Stimulated activated CD4-positive, alpha-beta T cell treated with anti-CD3 and anti-CD28 coated beads, Interleukin-2, amount 100 ng/mL, for 24 hours (primary cell): ENCODE measurements at places on chromosomes 2 and 18.

- DNase-seq = no peak
These were observed 134.5 kb upstream of the CCDC68 start for GRCh38 chr18:55093808-55094207.

DNA sequence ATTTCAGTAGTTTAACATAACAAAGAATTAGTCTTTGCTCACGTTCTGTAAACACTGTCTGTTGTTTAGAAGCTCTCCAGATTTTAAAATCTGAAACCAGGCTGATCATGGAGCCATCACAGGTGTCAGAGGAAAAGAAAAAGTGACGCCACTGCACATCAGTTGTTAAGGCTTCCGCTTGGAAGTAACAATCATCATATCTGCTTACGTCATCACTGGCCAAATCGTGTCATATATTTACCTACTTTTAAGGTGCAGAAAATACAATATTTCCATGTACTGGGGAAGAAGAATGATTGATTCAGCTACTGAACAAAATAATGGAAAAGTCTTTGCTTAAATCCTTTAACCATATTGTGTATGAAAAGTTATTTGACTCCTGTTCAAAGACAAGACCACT, 382.6 kb upstream of the MC4R start:
- no peak for DNase-seq

DNA sequence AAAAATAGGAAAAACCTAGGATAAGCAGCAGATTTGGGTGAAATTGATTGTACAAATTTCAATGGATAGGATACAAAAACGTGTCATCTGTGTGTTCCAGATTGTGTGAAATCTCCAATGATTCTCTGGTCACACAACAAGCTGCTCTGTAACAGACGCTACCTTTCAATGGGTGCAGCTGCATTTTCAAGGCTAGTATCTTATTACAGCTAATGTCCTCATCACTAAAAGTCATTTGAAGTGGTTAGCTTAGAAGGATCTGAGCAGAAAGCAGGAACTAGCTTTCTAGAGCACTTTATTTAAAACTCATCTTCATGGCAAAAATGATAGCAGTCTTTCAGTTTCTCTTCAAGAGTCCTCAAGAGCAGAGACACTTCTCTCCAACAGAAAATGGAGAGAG, 364.6 kb downstream of the LRP1B start:
- no peak for DNase-seq

GRCh38 chr2:49111006-49111405, 43.3 kb downstream of the FSHR start:
- no peak for DNase-seq

GRCh38 chr2:238700506-238701340, 147.2 kb upstream of the TWIST2 start:
- DNase-seq = no peak

GRCh38 chr2:177905640-177906039, 166.9 kb downstream of the PDE11A start:
- DNase-seq = no peak

- DNase-seq = no peak
These were observed 31.5 kb downstream of the MRPL33 start for GRCh38 chr2:27803046-27803445.

GRCh38 chr18:57148263-57148662, 1.4 kb downstream of the BOD1L2 start:
- no peak for DNase-seq

GRCh38 chr2:102103992-102104871, 38.3 kb upstream of the IL1R1 start:
- DNase-seq = peak; percentile 76

GRCh38 chr2:149556452-149556851, 31.1 kb downstream of the MMADHC start:
- no peak for DNase-seq

DNA sequence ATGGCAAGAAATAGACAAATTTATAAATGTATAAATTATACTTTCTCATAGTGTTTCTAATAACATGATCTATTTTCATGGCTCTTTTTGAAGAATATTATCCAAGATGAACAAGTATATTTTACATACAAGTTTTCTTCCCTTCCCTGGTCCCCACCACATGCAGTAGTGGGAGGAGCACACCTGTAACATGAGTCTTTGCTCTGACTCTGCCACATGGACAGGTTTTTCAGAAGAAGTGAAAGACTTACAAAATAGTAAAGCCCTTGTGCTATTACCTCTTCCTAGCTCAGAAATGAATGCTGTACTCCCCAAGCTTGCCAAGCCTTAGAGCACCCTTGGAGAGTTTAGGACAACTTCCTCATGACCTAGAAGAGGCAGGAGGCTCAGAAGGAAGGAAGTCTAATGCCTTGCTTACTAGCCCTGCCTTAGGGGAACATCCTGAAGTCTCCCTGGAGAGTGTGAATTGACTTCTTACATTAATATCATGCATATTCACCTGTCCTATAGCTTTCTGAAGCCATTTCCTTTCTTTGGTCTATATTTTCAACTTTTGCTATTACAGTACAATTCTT, 18.4 kb downstream of the MXD1 start:
- DNase-seq = no peak

- no peak for DNase-seq
These were observed 51.7 kb upstream of the SMIM21 start for GRCh38 chr18:75478996-75479880.

DNA sequence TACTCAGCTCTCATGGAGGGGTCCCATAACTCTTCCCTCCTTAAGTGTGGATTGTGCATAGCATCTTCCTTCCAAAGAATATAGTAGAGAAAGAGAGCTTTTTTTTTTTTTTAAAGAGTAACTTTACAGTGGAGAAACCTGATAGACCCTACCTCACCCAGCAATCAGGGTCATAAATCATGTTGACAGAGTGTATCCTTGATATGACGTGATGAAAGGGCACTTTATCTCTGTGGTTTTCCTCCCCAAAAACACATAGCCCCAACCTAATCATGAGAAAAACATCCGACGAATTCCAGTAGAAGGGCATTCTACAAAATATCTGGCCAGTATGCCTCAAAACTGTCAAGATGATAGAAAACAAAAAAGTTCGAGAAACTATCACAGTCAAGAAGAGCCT, 29.5 kb upstream of the MEIS1 start:
- no peak for DNase-seq

DNA sequence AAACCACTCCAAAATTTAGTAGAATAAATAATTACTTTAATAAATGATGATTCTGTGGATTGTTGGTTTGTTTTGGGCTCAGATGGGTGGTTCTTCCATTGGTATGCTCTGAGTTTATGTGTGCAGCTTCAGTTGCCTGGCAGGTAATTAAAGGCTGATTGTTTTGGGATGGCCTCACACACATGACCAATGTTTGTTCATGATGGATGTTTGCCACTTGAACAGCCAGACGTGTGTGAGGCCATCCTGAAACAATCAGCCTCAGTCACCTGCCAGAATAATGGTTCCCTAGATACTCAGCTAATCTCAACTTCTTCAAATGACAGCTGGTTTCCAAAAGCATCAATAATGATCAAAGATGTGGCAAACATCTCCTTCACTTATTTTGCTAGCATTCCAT, 352.5 kb upstream of the GULP1 start:
- DNase-seq = no peak

DNA sequence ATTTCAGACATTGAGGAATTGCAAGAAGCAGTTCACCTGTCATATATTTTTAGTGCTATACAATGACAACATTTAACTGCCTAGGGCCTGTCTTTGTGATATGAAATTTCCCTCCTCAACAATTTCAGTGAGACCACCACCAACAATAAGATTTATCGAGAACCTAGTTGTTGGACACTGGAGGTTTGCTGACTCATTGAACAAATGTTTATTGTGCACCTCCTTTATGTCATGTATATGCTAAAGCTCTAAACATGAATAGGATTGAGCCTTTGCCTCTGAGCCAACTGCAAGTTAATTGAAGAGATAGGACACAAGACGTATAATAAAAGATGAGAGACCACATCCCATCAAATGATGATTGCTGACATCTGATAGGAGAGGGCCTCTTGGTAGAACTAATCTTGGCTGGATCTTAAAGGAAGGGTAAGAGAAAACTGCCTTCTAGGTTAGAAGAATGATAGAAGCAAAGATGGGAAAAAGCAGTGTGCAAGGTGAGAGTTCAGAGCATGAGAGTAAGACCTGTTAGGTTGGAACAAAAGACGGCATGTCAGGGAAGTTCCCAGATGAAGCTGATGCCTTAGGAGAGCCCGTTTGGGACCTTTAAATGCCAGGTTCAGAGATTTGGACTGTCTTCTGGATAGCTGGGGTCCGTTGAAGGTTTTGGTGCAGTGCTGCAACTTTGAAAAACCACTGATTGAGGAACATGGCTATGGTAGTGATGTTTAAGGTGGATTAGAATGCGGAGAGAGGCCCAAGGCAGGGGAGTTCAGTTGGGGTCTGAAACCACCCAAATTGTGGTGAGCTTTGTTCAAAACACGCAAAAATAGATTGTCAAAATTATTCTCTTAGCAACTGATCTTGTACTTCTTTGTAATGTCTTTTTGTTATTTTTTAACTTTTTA, 133.0 kb upstream of the EML6 start:
- DNase-seq = no peak

DNA sequence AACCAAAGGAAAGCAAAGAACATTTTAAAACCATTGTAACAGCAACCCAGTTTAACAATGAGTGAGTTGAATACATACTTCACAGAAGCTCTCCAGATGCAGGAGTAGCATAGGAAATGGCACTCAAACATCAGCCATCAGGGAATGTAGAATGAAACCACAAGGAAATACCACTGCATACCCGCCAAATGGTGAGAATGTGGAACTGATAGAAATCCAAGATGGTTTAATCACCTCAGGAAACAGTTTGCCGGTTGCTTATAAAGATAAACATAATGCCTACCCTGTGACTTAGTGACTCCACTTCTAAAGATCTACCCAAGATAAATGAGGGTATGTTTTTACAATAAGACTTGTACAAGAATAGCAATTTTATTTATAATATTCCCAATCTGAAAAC, 132.0 kb downstream of the GALNT1 start:
- DNase-seq = no peak

DNA sequence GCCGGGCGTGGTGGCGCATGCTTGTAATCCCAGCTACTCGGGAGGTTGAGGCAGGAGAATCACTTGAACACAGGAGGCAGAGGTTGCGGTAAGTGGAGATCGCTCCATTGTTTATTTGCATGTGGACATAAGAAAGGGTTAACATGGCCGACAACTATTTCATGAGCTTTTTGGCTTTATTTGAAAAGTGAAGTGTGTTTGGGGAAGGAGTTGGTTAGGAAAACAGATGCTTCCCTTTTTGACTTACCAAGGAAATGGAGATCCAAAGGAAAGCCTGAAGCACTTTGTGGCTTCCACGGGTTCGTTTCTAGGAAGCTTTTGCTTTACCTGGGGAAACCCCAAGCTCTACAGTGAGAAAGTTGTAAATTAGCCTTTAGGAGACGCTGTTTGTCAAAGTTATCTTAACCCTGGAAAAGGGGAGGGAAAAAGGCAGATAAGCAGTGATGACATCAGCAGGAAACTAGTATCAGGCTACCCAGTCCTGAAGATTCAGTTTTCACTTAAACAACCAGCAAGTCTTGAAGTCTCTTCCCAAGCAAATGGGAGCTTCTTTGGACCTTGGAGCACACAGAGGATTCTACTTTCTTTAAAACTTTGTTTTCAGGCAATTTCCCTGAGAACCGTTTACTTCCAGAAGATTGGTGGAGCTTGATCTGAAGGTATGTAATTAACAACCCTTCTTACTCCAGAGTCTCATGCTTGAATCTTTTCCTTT, at the start of gene CASP10:
TSS of gene CASP10 (plus strand) at position 492 of the 715 bp plus-strand sequence. CDS start 2,637 bp downstream, outside the sequence.
- no peak for DNase-seq

- no peak for DNase-seq
These were observed 46.3 kb downstream of the MAL start for GRCh38 chr2:95071856-95072255.

- DNase-seq = no peak
These were observed 161.0 kb upstream of the ZFP36L2 start for GRCh38 chr2:43387092-43388062.

- DNase-seq = no peak
These were observed 63.0 kb upstream of the MSH2 start for GRCh38 chr2:47339745-47340541.

DNA sequence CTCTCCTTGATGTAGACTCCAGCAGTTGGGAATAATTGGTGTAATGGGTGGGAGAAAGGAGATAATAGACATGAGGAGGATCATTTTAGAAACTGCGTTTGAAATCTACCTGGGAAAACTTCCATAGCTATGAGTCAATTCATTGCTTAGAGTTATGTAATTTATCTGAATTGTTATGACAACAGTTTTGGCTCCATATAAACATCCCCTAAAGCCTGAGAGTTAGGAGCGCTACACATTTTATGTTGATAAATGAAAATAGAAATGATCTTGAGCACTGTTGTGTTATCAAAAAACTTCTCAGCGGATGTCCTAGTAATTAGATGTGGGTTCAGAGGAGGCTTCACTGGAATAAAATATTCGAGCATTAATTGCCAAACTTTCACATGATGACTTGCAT, 573.4 kb downstream of the TSN start:
- no peak for DNase-seq

DNA sequence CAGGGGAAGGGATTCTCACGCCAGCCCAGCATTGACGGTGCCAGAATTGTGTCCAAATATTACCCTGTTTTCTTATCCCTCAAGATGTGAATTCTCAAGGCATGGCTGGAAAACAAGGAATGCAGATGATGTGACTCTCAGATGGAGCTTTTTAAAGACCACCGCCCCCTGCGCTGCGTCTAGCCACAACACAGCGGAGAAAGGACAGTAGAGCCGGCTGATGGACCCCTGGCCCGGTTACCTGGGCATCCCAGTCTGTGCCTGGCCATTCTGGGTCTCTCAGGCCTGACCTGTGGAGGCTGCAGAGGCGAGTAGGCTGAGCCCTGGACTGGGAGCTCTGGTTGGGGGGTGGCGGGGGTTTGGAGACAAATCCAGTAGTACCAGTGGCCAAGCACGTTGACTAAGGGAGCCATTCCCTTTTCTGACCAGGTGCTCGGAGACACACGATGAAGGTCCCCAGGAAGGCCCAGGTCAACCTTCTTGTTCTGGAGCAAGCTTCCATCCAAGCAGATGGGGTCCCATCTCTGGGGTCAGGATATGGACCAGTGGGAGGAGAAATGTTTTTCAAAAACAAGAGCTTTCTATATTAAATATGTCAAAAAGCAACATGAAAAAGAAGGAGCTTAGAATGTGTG, 5.3 kb downstream of the CAPN13 start:
- DNase-seq = no peak

DNA sequence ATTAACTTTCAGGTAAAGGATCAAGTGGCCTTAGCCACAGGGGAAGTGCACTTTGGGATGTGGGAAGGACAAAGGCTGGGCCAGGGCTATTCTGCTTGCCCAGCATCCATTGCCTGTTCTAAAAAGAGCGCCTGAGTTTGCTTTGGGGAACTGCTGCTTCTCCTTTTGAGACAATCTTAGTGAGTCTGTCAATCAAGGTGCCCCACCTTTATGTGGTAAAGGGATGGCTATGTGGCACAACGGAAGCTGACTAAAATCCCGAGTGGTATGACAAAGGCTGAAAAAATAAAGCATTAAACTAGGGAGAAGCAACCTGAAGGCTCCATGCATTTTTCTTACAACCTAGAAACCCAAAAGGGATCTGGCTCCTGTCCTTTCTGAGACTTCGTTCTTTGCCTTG, 540.5 kb downstream of the SLC4A3 start:
- no peak for DNase-seq

- DNase-seq = no peak
These were observed 156.4 kb downstream of the SEPTIN10 start for GRCh38 chr2:109457366-109457765.
